NCI-H524 (cell line): ENCODE measurements at places on chromosomes 12 and 14.

GRCh38 chr12:1529228-1529861 lies 65.0 kb downstream of the FBXL14 start:
- DNase-seq: no peak

DNA sequence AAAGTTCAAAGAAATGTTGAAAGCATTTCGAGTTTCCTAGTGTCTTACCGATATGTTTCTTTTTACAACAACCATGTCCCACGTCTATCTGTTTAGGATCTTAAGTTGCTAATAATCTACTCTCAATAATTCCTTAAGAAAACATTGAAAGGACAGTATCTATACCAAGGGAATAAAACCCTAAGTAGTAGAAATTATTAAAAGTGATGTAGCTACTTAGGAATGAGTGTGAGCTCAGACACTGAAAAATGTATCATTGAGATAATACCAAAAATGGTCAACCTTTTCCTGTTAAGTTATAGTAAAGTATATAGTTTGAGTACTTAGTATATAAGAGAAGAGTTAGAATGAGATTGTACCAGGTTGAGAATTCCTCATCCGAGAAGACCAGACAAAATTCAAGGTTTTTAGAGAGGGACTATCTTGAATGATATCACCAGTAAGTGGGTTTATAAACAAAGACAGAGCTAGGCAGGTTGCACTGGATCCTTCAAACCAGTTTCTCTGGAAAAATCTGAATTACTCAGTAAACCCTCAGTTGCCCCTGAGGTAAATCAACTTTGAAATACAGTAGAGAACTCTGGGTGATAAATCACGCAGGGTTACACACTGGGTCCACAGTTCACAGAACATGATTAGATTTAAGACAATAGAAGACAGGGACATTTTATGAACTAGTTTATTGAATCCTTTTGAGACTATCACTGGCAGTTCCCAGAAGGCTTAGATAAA lies 96.8 kb downstream of the ERGIC2 start:
- no peak for DNase-seq

DNA sequence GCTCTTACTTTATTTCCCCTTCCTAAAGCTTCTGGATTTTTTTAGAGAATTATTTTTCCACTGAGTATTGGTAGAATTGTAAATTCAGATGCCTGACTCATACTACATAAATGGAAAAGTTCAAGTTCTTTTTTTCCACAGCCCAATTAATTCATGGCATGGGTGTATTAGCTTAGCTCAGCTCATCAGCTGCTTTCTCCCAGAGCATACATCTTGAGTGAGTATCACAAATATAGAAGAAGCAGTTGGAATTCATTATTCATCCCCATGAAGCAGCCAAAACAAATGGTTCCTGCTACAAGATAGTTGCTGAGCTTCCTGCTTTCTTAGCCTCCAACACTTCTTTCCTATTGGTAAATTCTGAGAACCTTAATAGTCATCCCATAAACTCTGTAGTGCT lies 105.1 kb downstream of the C12orf50 start:
- no peak for DNase-seq

DNA sequence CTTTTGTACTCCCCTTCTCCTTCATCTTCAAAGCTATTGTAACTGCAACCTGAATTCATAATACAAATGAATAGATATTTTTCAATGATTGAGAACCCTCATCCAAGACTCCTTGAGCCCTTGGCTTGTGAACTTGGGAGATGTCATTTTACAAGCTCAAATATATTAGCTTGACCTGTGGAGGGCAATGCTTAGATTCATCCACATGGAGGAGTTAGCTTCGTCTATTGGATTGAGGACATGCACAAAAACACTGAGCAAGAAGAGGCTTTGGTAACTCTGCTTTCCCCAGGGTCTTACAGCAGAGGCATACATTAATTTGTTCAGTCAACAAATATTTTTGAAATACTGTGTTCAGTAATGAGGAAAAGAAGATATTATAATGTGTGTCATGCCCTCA lies 101.1 kb downstream of the OTOGL start:
- DNase-seq: no peak

GRCh38 chr12:130818272-130818634 lies 20.8 kb downstream of the STX2 start:
- no peak for DNase-seq

DNA sequence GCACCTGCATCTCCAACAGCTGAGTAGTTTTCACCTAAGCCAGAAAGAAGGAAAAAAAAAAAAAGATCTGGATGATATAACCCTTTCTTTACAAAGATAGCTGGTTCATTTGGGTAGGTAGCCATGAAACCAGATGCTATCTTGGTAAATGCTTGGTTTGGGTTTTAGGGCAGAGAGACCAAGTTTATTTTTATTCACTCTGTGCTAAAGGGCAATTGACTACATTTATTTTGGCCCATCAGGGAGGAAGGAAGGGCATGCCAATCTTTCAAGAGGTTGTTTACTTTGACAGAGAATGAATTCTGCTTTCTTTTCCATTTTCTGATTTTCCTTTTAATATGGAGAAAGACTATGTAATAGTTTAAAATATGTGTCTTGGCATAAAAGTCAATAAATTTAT lies 91.0 kb downstream of the NTN4 start:
- DNase-seq: no peak

DNA sequence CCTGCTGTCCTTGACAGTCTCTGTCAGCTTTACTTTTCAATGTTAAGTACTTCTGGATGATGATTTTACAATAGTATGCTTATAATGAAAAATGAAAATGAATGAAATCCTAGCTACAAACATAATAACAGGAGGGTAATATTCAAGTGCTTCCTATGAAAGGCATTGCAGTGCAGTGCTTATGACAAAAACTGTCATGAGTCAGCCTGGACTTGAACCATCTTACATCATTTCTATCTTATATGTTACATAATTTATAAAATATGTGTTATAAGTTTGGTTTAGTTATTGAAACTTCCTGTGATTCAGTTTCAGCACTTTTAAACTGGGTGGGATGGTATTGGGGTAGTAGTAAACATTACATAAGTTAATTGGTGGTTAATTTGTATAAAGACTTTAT lies 451.7 kb downstream of the TMEM117 start:
- DNase-seq: no peak

GRCh38 chr12:109444259-109444658 lies 32.8 kb downstream of the KCTD10 start:
- no peak for DNase-seq

- no peak for DNase-seq
Observed at GRCh38 chr14:76484355-76484754, 108.4 kb downstream of the ESRRB start.

GRCh38 chr12:95694136-95694535 lies 96.4 kb downstream of the NTN4 start:
- no peak for DNase-seq

DNA sequence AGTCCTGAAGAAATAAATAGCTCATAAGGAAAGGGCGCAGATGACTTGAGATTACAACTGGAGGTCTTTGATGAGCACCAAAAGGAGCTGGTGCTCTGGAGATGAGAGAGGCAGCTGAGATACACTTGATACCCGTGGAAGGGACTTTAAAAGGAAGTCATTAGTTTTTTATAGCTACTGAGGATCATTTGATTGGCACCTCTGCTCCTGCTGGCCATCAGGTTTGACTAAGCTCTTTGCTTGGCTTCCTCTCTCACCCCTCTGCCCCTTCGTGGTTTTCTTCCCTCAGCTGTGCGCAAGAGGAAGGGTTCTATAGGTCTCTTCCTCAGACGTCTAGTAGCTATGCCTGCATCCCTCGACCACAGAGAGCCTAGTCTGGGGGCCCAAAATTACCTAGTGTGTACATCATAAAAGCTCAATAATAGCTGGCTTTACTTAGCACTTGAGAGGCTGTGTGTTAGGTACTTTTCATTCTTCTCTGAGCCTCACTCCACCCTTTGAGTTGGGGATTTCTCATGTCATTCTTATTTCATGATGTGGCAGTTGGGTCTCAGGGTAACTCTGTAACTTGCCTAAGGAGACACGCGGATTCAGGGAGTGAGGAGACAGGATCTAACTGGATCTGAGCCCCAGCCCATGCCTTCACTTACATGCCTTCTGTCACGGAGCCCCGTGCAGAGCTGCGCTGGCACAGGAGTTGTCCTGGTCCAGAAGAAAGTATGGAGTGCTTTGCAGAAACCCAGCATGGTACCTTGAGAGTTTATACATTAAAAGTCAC lies 68.4 kb upstream of the ASPG start:
- no peak for DNase-seq

DNA sequence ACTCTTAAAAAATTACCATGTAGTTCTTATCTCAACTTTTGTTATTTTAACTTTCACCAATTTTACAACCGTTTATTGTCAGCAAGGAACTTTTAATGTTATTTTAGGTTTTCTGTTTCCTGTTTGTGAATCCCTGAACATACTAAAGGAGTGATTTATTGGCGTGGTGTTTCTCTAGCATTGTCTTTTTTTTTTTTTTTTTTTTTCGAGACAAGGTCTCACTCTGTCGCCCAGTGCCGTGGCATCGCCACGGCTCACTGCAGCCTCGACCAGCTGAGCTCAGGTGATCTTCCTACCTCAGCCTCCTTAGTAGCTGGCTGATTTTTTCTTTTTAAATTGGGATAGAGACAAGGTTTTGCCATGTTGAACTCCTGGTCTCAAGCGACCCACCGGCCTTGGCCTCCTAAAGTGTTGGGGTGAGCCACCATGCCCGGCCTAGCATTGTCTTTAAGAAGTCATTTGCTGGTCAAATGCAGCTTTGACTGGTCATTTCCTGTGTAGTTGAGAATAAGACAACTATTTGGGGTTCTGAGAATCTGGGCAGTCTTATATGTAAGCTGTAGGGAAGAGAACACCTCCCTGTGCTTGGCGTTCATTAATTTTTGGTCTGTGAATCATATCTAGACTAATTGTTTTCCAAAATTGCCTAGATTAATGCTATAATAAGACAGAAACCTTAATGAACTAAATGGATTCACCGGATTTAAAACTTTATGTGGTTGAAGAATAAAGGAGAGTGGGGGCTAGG lies 2.1 kb downstream of the WASHC4 start:
- no peak for DNase-seq
